ENCODE measurements at places on chromosomes 2 and 18.

DNA sequence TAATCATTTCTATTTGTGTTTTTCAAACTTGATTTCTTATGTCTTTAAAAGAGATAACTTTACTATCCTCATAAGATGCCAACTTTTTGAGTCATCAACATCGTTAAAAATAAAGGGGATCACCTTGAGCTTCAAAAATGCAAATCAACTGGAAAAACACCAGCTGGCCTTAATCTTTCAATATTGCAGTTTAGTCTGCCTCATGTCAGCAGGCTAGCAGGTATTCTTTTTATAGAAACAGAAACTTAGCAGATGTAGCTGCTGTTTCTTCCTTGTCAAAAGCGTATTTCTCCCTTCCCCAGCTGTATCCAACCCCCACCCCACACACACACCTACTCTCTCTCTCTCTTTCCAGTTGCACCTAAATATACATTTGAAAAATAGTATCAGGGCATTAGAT, 154.1 kb upstream of the ZNF804A start:
- no peak for DNase-seq

DNA sequence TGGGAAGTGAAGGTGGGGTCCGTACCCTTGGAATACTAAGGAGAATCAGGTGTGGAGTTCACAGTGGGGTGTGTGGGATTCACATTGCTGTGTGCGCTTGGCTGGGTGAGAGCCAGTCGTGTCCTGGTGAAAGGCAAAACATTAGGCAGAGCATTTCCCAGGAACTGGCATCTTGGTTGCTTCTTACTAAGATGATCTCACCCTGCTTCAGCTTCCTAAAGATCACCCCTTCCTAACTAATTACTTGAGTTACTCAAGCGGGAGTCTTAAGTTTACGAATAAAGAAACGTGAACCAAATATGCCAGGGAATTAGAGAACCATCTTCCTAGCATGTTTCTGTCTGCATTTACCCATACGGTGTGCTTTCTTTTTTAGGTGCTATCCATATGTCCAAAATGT, 122.9 kb downstream of the NCK2 start:
- DNase-seq = no peak

- DNase-seq = no peak
Observed at GRCh38 chr2:134462791-134463698, 209.2 kb downstream of the MGAT5 start.

GRCh38 chr18:25675123-25675850, 323.3 kb upstream of the ZNF521 start:
- no peak for DNase-seq

- DNase-seq = no peak
Observed at GRCh38 chr18:23257686-23258565, 122.6 kb downstream of the CABLES1 start.

GRCh38 chr2:42918671-42919318, 126.4 kb upstream of the HAAO start:
- no peak for DNase-seq

GRCh38 chr18:63322908-63323634, 3.5 kb upstream of the BCL2 start:
- no peak for DNase-seq

DNA sequence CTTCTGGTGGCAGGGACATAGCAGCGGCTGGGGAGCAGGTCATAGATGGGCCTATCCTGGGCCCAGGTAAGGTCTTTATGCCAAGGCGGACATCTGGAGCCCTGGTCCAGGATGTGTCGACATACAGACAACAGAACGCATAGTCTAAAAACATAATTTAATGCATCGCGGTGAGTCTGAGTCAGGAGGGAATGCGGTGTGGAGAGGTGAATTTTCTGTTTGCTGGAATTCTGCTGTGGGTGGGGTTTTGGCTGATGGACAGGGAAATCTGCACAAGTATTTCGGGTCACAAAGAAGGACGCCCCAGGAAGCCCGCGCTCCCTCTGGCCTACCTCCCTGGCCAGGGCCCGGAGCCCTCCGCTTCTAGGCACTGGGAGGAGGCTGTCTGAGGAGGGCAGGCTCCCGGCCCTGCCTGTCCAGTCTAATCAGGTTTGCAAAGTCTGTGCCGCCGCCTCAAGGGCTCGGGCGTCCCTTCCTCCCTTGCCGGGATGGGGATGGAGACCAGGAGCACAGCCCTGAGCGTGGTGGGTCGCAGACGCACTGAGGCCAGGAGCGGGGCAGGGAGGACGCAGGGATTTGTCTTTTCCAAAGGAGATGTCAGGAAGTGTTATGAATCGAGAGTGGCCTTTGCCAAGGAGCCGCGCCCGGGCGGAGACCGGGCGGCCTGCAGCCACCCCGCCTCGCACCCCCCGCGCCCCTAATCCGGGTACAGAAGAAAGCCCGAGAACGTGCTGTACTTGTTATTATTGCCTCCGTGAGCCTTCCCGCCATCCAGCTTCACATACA, 2.3 kb downstream of the C1QL2 start:
- no peak for DNase-seq

- DNase-seq = peak; percentile 71
Observed at GRCh38 chr2:69386789-69387734, at the start of gene GFPT1. GFPT1 (minus strand) TSS chr2:69387227; CDS start chr2:69387071, 156 bp downstream.

DNA sequence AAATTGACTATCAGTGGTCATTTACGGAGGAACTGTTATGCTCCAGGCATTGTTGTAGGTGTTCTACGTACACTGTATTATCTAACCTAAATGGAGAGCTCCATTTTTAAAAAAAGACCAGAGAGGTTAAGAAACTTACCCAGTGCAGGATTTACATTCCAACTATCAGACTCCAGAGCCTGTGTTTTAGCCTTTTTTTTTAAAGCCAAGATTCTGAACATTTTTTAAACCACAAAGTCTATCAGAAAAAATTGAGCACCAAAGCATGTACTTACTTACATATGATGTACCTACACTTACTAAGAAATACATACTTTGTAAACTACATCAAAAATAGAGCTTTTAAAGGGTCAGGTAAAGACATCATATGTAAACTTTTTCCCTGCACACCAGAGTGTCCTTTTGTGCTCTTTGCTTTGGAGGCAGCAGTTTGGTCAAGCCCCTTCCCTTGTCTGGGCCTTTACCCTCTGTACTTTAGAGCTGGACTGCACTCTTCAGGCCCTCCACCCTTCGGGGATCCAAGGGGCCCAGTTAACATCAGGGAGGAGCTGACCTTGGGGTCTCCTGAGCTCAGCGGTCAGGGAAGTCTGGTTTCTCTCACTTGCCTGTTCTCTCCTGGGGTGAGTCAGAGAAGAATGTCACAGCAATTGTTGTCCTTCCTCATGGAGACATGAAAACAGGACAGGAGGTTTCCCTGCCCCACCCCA, 58.4 kb downstream of the ITGB1BP1 start:
- no peak for DNase-seq

DNA sequence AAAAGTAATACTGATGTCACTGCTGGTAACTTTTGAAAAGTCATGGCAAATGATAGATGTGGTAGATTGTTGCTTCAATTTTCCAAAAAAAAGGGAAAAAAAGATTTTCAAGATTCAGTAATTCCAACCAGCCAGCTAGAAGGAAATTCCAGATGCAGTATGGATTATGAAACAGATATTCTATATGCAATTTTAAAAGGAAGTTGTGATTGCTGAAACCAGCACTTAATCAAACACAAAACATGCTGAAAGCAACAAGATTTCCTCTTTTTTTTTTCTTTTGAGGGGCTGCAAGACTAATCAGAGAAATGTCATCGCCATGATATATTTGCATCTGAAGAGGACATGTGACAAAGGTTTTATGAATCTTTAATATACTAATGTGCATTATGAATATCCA, 5.1 kb upstream of the HNMT start:
- no peak for DNase-seq

DNA sequence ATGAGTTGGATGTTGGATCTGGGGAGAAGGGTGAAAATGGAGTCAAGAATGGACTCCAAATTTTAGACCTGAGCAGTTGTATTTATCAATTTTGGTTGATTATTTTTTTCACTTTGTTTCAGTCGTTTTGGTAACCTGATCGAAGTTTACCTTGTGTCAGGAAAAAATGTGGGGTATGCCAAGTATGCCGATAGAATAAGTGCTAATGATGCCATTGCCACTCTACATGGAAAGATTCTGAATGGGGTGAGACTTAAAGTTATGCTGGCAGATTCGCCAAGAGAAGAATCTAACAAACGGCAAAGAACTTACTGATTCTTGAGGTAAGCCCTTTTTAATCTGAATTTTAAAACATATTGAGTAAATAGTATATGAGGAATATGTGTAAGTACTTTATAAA, 13.6 kb downstream of the RBM45 start:
- no peak for DNase-seq

- DNase-seq = no peak
Observed at GRCh38 chr2:98736464-98736889, 5.5 kb upstream of the MGAT4A start.

DNA sequence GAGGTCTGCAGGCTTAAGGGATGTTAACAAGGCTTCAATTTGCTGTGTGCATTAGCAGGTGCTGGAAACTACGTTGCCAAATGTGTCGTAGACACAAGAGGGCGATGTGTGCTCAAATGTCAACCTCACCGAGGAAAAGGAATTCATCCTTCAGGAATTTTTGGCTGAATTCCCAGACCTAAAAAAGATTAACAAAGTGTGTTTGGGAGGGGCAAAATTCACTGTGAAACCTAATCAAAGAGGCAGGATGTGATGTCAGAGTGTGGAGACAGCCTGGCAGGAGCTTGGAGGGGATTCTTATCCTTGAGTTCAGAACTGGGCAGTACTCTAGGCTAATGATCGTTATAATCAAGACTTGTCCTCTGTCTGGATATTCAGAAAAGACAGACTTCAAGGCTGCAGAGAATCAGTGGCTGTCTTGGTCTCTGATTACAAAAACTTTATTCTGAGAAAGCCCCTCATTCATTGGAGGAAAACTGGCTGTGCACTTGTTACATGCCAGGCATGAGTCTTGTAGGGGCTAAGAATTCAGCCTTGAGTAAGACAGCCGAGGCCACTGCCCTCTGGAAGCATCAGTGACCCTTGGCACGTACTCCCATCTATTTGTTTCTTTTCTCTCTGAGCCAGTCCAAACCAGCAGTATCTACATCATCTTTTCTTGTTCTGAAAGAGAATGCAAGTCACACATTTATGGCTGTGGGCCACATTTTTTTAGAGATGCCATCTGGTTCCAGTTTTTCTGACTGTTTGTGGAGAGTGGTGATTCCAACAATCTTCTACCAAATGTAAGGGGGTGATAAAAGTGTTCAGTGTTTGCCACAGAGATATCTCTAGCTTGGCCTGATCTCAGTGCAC, 18.7 kb upstream of the SCYGR1 start:
- no peak for DNase-seq

- no peak for DNase-seq
Observed at GRCh38 chr18:24019641-24020331, 5.2 kb downstream of the TTC39C start.

DNA sequence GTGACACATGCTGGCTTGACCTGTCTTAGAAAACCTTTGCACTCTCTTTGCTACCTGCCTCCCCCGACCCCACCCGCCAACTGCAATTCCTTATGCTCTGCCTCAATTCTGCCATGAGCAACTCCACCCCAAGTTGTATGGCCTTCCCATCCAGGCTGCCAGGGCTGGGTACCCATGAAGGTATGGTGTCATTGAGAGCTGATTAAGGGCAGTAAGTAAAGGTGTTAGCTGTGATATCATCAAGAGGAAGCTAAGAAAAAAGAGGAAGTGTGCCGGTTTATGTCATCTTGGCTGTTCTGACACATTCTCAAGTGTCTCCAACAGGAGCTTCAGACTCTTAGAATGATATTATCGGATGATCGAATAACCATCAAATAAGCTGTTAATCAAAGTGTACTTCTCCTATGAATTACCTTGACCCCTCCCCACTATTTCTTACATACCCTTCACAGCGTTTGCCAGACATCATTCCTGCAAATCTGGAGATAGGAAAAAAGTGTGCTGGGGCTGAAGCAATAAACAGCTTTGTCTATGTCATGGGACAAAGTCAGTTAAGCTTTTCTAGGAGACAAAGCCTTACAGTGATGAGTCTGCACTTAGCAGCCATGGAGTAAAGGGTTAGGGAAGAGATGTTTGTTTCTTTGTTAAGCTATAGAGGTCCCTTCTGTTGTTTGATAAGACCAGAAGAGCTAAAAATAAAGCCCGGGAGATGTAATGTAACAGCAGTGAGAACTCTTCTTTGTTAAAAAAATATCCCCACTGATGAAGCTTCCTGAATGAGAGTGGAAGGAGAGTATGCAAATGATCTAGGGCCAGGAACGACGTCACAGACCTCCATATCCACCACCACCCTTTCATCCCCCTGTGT, 40.4 kb upstream of the SMAD2 start:
- no peak for DNase-seq

GRCh38 chr2:12293874-12294273, 422.9 kb upstream of the TRIB2 start:
- DNase-seq = no peak

GRCh38 chr2:152564754-152565551, 152.3 kb downstream of the PRPF40A start:
- DNase-seq = no peak

GRCh38 chr2:71846669-71847291, 300.9 kb downstream of the CYP26B1 start:
- DNase-seq = no peak

DNA sequence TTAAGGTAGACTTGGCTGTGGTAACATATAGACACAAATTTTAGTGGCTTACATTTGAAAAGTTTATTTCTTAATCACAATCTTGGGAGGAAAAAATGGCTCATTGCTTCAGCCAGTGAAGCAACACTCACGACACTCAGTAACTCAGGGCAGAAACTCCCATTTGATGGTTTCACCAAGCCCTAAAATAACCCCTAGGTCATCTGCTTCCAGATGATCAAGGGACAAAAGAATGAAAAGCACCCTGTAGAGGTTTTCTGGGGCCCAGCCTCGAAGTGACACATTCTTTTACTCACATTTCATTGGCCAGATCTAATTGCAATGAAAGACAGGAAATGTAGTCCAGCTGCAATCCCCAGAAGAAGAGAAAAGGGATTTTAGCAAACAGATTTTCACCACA, 275.9 kb downstream of the TMX3 start:
- no peak for DNase-seq

DNA sequence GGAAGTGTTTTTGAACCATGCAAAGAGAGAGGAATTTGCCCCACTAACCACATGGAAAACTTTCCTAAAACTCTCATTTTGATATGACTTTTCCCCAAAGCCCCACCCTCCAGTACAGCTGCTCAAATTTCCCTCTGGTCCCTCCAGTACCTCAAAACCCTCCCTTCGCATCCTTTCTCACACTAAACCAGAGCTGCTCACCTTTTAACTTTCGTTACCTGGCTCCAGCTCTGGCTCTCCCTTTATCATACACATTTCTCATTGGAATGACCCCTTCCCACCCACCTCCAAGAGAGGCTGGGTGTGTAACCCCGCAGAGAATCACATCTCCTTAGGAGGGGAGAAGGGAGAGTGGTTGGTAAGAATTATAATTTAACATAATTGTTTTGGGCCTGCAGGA, 86.8 kb upstream of the NDUFV2 start:
- no peak for DNase-seq

GRCh38 chr18:76394780-76395476, 100.1 kb downstream of the ZNF516 start:
- DNase-seq = no peak

All from stimulated activated CD4-positive, alpha-beta T cell treated with anti-CD3 and anti-CD28 coated beads, TNF-alpha, amount 100 ng/mL, for 1 hour (primary cell).